ENCODE measurements at places on chromosomes 11 and 22.

DNA sequence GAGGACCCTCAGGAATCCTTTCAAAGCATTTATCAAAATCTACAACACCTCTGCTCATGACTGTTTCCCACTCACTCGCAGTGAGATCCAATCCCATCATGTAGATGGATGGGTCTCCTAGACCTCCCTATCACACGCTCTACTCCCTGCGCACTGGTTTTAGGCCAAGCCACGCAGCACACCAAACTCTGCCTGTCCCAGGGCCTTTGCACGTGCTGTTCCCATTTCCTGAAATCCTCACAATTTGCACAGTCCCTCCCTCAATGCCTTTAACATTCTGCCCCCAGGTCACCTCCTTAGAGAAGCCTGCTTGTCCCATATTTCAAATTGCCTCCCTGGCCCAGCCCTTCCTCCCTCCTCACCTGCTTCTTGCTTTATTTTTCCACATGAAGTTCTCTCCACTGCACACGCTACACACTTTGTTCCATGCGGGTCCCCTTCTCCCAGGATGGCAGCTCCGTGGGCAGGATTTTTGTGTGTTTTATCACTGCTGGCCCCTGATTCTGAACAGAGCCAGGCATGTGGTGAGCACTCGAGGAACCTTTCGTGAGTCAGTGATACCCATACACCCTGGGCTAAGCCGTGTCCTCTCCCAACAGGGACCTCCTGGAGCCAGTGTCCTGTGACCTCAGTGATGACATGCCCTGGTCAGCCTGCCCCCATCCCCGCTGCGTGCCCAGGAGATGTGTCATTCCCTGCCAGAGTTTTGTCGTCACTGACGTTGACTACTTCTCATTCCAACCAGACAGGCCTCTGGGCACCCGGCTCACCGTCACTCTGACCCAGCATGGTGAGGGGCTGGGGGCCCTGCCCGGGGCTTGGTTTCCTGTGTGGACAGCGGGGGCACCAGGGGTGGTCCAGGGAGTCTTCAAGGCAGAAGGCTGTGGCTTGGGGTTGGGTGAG, 12.2 kb downstream of the CSF2RB start:
- DNase-seq: no peak

GRCh38 chr11:19389787-19390303, 149.1 kb upstream of the E2F8 start:
- DNase-seq: no peak

DNA sequence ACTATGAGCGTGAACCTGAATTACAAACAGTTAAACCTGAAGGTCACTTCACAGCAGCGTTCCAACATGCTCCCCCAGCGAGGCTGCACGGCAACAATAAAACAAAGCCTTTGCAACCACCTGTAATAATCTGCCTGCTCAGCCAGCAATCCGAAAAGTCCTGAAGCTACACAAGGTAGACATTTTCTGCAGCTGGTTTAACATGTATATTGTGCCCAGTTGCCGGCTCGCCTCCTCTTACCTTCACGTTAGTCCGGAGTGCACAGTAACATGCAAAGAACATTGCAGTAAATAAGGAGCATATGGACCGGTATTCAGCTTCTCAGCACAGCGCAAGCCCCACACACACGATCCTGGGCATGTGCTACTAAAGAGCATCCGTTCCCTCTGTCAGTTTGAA, 704.3 kb downstream of the DLG2 start:
- DNase-seq: peak; percentile 13

GRCh38 chr22:20232781-20233180, 35.3 kb downstream of the RTN4R start:
- no peak for DNase-seq

- no peak for DNase-seq
These were observed 31.5 kb downstream of the C22orf31 start for GRCh38 chr22:29030016-29030617.

- DNase-seq: no peak
These were observed 11.9 kb downstream of the LMO1 start for GRCh38 chr11:8251616-8252295.
